Type B pancreatic cell (in vitro differentiated cells): ENCODE measurements at places on chromosomes 6 and 20. TPM values are rescaled to one million over a fixed set of nuclear protein-coding genes. Genes with fewer than 3 reads are reported as not detected.

DNA sequence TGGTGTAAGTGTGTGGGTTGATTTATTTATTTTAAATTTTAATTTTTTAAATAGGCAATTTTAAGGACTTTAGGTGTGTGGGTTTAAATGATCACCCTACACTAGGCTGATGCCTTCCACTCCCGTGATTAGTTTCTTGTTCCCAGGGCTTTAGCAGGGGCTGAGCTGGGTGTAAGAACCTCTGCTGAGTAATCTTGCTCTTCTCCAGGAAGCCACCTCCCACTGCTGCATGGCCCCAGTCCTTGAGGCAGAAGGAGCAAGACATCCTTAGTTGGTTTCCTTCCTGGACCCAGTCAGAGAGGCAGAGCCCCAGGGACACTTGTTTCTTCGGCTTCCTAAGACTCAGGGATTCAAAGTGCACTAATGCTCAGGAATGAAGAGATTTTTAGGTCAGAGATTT lies 19.8 kb upstream of the CDC5L start:
- DNase-seq, result no peak

- no peak for DNase-seq
Observed at GRCh38 chr6:54525731-54526130, 217.5 kb downstream of the TINAG start.

DNA sequence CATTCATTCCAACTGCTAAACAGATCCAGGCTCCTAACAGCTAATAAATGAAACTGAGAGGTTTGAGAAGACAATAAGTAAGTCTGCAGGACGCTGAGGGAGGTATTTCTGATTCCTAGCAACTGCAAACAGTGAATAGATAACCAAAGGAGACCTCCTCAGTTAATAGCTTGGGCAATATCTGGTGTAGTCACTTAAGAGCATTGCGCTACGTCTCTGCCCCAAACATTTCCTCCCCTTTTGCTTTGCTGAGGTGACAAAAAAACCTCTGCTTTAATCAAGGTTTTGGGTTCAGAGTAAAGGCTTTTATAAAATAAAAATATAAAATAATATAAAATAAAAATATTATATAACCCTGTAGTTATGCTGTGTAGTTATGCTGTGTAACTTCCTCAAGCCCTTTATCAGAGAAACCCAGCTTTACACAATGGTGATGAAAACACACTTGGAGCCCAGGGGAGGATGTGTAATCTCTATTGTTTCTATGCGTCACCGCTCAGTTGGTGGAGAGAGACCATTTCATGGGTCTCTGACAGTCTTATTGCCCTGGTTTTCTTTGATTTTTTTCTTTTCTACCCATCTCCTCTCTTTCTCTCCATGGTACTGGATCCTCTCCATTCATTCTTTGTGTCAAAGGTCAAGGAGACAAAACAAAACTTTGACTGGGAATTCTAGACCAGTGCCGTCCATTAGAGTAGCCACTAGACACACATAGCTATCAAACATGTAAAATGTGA lies 18.9 kb upstream of the CALHM5 start:
- no peak for DNase-seq

- peak; percentile 15 for DNase-seq
Observed at GRCh38 chr20:53570446-53571276, 23.0 kb downstream of the ZNF217 start.

Gene RAET1L
- not detected in 2 replicates for total RNA-seq

GRCh38 chr6:167163476-167164011 lies 5.8 kb upstream of the GPR31 start:
- no peak for DNase-seq

Gene XKR7
- 4.2 and 4.9 TPM in 2 replicates for total RNA-seq
